Activated CD8-positive, alpha-beta memory T cell treated with anti-CD3 and anti-CD28 coated beads for 1 hour (primary cell): ENCODE measurements at places on chromosomes 11 and 22.

DNA sequence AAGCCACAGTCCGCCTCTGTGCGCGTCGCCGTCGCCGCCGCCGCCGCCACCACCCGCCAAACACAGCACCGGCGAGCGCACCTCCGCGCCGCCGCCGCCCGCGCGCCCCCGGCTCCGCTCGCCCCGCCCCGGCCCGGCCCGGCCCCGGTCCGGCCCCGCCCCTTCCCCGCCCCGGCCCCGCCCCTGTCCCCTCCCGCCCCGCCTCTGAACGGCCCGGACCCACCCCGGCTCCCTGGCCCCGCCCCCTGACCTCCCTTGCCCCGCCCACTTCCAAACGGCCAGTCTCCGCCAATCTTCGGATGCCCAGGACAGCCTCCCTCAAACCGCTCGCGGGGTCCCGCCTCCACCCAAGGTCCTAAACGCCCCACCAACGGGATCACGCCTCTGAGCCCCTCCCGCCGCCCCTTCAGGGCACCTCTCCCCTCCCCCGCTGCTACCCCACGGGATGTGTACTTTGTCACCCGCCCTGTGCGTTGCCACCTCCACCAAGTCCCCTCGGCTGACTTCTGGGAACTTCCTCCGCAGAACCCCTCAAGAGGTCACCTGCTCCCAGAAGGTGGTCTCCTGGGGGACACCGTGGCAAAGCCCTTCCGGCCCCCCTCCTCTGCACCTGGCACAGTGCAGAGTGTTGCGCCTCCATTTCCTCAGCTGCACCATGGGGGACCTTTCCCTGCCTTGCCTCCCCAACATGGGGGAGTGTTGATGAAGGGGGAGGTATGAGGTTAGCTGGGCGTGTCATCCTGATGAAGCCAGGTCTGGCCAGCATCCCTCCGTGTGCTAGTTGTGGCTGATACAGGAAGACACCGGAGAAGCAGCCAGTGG lies at the start of gene KIAA0930:
Gene KIAA0930 (minus strand): TSS at position 85 of the 822 bp plus-strand sequence. CDS start 191 bp downstream, outside the sequence.
- DNase-seq = peak; percentile 53

DNA sequence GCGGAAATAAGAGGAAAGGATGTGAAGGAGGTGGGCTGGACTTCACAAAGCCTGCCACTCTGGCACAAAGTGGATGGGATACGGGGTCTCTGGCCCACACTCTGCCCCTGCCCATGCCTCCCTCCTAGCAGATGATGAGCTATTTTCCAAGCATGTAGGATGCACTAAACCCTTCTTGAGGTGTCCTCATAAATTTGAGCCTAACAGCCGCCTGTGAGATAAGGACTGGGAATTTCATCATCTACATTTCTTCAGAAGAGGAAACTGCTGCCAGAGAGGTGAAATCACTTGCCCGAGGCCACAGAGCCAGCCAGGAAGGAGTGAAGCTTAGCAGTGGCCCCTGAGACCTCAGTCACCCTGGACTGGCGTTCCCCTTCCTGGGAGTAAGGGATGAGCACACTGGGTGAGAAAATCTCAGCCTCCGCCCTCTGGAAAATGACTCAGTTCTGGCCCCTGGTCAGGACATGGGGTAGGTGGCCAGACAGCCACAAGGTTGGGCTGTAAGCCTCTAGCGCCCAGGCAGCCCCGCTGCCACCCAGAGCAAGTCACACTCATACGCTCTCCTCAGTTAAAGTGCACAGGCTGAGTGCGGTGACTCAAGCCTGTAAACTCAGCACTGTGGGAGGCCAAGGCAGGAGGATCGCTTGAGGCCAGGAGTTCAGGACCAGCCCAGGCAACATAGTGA lies 27.9 kb downstream of the MB start:
- no peak for DNase-seq

DNA sequence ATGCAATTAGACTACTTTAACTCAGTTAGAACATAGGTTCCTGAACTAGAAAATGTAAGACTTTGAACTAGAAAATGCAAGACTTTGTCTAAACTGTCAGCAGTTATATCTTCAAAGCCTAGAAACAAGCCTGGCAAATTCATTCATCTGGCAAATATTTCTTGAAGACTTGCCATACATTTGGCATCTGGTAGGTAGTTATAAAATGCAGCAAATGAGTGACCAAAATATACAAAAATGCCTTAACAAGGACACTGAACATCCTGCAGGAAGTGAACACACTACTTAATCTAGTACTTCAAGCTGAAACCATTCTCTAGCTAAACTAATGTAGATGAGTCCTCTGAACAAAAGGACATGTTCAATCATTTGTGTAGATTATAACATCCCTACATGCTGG lies 84.7 kb upstream of the SCUBE2 start:
- no peak for DNase-seq

GRCh38 chr22:36211237-36211861 lies 9.7 kb upstream of the APOL4 start:
- no peak for DNase-seq

DNA sequence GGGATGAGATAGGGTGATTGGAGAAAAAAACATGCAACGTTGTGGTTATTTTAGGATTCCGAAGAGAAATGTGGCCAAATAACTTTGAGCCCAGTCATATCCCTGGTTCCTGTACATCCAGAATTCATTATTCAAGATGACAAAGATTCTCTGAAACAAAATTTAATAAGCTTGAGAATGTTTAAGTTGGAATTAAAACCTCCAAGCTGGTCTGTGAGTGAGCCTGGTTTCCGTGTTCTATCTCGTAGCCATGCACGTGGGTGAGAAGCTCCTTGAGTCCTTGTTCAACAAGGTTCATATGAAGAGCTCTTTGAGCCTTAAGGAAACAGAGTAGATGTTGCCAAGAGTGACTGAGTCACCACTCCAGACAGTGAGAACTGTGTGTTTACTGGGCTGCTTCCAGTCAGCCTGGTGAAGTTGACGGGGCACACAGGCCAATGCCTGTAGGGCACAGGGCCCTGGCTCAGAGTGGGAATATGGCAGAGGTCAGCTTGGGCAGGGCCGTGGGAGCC lies 206.5 kb downstream of the NAV2 start:
- DNase-seq = no peak

DNA sequence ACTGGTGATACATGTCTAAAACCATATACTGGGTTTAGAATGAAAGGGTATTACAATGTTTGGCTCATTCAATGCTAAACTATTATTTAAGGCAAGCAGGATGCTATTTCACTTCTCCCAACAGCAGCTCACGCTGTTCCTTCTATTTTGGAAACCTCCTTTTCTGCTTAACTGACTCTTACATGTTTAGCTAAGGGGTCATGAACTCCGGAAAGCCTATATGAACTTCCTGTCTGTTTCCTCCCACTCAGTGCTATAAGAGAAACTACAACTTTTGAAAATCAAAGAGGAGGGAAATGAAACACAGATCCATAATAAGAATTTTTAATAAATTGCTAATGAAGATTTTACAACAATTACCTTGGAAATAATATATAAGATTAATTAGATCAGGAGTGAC lies 30.9 kb downstream of the SLC36A4 start:
- no peak for DNase-seq

- DNase-seq = no peak
Observed at GRCh38 chr11:36264011-36264972, 24.9 kb downstream of the COMMD9 start.

DNA sequence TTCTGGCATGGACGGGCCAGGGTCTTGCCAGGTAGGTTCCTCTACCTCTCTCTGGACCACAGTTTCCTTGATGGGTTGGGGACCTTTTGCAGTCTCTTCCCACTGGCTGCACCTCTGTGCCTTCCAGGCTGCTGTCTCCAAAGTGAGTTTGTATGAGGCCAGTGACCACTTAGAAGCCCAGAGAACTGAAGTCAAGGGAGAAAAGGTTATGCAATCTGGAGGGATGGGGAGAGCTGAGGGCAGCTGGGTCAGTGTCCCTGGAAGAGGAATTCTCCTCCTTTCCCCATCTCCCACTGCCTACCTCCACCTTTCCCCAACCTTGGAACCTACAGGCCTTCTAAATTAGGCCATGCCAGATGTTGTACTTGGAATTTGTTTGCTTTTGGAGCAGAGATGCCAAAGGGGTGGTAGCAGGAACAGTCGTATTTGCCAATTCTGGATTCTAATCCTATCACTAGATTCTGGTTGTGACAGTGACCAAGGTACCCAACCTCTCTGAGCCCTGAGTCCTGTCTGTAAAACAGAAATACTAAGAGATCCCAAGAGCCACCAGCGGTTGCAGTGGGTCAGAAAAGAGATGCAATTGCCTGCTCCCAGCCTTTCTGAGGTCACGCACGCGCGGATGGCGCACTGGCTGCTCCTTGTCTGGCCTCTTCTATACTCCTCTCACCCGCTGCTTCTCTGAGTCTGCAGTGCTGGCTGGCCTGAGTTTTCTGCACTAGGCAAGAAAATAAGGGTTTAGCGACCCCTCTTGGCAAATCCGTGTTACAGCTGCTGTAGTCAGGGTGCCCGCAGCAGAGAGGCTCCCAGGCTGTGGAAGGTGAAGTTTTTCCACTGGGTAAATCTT lies 10.7 kb upstream of the ACCSL start:
- DNase-seq = no peak
